ENCODE measurements at places on chromosomes 2 and 18.

GRCh38 chr18:50190926-50191325 is 4.0 kb downstream of the MYO5B start:
- DNase-seq = no peak

GRCh38 chr2:7516484-7517063 is 599.4 kb downstream of the RNF144A start:
- no peak for DNase-seq

DNA sequence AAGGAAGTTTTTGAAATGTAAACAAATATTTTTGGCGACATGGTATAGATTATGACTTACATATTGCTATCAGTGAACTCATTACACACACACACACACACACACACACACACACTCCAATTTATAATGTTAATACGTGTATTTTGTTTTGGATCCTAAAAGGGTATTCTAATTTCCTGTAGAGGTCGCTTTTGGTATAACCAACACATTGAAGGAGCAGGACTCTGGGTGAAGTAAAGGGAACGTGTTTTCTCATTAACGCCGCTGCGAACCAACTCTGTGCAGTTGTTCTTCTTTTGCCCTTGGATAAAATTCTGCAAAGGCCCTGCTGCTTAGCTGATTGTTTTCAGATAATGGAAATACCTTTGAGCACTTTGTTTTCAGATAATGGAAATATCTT is 190.4 kb downstream of the PMAIP1 start:
- DNase-seq = no peak

DNA sequence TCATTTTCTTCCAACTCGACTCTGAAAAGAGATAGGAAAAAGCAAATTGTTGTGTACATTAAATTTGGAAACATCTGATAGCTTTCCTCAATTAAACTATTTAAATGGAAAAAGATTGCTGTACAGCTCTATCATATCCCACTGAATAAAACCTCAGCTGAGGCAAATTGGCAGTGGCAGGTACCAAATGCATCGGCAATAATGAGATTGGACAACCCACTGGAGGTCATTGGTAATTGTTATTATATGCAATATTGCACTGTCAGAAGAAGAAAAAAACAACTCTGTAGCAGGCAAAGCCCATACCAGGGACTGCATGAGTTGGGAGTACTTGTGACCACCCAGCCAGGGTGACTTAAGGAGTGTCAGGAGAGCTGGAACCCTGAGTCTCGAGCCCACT is 291.6 kb upstream of the SKOR2 start:
- no peak for DNase-seq

DNA sequence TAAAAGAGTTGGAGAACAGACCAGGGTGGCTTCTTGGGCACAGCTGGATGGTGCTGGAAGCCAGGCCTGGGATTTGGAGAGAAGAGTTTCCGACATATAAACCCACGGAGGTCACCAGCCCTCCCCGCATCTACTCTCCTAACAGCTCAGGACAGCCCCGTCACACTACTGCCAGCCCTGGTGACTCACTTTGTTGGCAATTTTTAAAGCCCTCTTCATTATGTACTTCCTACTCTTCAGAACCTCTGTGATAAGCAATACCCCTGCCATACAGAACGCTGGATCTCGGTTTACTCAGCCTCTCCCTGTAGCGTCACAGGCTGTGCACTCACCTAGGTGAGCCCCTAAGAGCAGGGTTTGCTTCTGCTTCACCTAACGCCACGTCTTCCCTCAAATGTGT is 48.1 kb downstream of the ID2 start:
- DNase-seq = no peak

DNA sequence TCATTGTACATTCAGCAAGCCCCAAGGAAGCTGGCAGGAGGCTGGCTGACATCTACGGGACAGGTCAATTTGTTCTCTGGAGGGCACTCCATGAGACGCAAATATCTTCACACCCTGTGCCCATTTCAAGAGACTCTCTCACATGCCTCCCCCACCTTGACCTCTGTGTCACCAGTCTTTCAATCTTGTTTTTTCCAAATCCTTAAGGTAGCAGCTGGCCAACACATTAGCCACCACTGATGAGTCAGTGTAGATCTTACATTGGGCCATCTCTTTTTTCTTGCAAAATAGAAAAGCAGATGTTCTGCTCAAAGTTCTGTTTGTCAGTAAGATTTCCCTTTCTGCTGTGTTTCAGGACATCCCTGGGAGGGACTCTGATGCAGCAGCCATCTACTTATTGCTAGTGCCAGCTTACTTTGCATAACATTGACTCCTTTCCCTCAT is 1.7 kb upstream of the DPP4 start:
- DNase-seq = no peak

- no peak for DNase-seq
Measured at GRCh38 chr2:180677200-180677599, 303.2 kb upstream of the UBE2E3 start.

DNA sequence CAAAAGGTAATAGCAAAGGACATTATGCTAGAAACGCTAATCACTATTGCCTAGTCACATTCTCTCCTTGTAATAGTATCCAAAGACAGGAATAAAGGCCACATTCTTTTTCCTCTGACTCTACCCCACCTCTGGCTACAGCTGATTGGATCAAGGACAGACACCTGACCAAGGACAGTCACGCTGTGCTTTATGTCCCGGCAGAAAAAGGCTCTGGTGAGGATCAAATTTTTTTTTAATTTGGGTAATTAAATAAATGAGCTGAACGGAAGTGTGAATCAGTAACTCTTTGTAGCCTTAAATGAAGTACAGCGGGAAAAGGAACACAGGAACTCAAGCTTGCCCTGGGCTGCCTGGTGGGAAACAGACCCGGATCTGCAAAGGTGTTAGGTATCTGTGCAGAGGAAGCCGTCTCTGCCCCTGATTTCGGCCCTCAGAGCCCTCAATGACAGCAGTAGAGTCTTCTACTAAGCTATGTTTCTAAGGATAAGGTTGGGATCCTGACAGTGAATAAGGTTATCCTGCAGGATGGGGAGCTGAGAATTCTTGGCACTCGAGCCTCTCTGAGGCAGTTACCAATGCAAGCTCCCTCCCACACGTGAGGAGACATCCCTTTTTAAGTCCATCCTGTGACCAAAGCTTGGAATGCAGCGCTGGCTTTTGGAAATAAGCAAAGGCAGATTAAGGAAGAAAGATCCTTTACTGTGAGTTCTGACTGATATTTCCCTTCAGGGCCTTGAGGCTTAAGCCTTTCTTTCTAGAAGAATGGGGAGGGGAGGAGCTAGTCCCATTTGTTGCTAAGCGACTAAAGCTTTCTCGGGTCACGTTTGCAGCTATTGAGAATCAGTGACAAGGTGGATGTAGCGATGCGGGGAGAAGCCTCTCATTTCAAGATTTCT is 37.8 kb upstream of the IKZF2 start:
- no peak for DNase-seq

DNA sequence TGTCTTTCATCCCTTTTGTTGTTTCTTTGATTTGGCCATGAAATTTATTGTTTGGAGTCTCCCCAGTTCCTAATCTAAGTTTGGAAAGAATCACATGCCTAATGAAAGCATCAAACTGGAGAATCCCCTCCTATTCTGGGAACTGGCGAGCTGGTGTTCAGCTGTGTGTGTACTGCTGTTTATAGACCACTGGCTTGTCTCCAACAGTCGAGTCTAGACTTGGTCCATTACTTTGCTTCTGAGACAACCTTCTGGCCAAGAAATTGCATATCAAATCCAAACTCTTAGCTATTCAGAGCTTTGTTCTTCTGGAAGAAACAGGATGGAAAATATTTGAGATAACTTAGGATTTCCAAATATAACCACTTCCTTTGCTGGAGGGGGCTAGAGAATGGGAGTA is 111.5 kb upstream of the THSD7B start:
- DNase-seq = no peak

- DNase-seq = no peak
Measured at GRCh38 chr2:236163471-236164200, 4.5 kb downstream of the GBX2 start.

- no peak for DNase-seq
Measured at GRCh38 chr2:208529796-208530195, 123.2 kb downstream of the PTH2R start.

GRCh38 chr2:162917626-162918025 is 79.1 kb upstream of the KCNH7 start:
- no peak for DNase-seq

DNA sequence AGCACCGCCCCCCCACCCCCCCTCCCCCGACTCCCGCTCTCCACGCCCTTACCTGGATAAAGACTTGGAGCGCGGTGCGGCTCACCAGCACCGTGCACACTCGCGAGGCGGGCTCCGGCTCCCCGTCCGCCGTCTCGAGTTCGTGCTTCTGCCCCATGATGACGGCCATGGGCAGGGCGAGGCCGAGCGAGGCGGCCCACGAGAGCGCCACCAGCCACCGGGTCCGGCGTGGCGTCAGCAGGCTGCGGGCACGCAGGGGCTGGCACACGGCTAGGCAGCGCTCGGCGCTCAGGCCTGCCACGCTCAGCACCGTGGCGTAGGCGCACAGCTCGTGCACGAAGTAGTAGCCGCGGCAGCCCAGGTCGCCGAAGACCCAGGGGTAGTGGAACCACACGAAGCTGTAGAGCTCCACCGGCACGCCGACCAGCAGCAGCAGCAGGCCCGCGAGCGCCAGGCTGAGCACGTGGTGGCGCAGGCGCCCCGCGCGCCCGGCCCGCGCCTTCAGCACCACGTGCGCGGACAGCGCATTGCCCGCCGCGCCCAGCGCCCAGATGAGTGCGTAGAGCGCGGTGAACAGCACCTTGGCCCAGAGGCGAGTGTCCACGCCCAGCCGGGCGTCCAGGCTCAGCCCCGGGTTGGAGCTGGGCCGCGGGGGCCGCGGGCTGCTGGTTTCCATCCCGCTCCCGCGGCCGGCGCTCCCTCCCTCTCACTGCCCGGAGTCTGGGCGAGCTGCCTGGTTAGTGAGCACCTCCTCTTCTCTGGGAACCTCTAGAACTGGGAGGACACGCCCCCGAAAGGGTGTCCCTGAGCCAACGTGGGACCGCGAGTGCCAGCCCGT is at the start of gene NTSR2:
TSS of gene NTSR2 (minus strand) at position 742 of the 838 bp plus-strand sequence. CDS start at position 676, 66 bp downstream.
- no peak for DNase-seq

DNA sequence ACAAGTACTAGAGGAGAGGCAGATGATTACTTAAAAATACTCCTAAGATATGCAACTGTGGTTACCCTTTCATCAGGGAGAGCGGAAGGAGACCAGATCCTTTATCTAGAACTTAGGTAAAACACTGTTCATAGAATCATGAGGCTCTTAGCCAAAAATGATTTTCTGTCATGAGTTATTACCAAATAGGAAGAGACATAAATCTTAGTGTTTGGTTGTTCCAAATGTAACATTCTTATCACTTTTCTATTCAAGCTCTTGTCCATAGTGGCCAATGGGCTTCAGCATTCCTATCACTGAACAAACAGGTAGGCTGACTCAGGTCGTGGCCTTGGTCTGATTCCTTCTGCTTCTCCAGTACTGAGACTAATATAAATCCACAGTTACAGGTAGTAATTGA is 38.5 kb downstream of the RPRD1A start:
- no peak for DNase-seq

DNA sequence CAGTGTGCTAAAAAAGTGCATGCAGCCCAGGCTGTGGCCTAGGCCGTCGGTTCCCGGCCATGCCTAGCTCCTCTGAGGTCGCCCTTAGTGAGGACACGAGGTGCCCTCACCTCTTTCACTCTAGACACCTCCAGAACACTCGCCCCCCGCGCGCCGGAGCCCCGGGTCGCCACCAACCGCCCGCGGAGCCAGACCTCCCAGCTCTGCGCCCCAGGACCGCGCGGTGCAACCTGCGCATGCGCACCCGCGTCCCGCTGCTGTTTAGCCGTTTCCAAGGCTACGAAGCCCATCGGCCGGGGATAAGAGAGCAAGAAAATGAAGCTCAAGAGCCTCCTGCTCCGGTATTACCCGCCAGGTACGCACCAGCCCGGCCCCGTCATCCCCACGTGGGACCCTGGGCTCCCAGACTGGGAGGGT is at the start of gene DAW1:
TSS of gene DAW1 (plus strand) at position 257 of the 417 bp plus-strand sequence. CDS start at position 316, 59 bp downstream.
- peak; percentile 44 for DNase-seq

DNA sequence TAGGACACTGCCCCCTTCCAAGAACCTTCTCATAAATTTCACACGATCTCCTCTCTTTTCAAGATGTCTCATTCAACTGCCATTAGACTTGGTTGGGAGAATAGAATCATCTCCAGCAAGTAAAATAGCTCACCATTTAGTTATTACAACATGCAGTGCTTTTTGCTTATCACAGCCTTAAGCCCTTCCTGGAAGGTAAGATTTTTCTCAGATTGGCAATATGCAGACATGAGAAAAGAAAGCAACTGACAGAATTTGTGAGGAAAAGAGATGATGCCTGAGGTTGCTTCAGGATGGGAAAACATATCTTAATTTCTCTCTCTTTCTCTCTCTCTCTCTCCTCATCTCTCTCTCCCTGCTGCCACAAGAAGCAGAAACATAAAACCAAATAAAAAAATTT is 855.1 kb upstream of the ACVR2A start:
- no peak for DNase-seq

DNA sequence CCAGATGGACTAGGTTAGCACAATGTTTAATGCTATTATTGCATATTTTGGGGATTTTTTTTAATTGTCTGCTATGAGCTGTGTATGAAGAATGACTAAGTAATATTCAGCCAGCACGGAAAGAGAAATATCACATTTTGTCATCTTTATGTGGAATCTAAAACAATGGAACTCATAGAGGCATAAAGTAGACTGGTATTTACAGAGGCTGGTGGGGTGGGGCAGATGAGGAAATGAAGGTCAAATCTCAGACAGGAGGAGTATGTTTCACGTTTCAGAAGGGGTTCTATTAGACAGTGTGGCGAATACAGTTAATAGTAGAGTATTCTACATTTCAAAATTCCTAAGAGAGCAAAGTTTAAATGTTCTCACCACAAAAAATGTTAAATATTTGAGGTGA is 4.7 kb downstream of the CDH19 start:
- DNase-seq = no peak

- no peak for DNase-seq
Measured at GRCh38 chr2:56287974-56288373, 104.2 kb downstream of the CCDC85A start.

GRCh38 chr2:13001408-13001807 is 284.7 kb downstream of the TRIB2 start:
- DNase-seq = no peak

DNA sequence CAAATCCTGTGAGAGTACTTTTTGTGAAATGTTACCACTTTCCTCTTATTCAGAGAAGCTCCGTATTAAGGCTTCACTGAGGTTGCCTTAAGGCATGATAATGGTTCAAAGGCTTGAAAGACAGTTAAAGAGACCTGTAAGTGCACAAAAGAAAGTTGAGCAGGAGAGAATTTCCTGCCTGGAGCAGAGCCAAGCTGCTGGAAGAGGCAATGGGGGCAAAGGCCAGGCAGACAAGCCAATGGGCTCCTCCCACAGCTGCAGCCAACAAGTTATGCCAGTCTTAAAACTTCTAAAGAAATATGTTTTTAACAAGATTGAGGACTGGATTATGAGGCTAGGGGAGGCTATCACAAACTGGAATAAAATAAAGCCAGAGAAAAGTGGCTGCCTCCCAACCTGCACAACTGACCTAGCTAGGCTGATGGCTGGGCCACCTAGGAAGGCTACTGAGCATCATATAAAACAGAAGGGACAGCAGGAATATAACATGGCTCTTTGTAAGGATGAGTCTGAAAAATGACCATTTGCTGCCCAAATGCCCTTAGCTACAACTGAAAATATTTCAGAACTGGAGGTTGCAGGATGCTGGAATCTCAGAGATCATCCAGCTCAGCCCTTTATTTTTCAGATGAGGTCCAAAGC is 2.1 kb downstream of the IL1B start:
- DNase-seq = no peak
